ENCODE measurements at places on chromosomes 2 and 18.
A peak's percentile ranks its signal among the peaks of the same experiment; 100 is the strongest.

DNA sequence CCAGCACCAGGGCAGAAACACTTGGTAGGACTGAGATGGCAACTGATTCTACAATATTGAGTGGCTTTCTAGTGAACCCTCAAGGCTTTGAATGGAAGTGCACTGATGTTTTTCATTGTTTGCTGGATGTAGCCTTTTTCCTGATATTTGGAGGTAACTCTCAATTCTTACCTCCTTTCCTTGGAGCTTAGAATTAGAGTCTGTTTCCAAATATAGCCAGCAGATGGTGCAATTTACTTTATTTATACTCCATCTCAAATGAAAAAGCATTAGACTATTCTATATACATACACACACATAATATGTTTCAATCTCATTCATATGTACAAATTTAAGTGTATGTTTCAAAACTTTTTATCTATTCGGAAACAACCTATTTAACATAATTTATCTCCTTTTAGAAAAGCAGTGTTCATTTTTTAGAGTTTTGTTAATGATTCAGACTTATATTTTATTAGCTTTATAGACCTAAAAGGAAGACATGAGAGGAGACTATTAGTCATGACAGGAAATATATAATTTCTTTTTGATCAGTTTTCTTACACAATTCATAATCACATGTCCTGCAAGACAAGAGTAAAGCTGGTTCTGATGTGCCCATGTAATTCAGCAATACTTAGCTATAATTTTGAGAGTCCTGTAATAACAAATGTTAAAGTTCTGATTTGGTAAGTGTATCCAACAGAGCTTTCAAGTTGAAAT lies 124.8 kb downstream of the NUP35 start:
- DNase-seq: no peak

DNA sequence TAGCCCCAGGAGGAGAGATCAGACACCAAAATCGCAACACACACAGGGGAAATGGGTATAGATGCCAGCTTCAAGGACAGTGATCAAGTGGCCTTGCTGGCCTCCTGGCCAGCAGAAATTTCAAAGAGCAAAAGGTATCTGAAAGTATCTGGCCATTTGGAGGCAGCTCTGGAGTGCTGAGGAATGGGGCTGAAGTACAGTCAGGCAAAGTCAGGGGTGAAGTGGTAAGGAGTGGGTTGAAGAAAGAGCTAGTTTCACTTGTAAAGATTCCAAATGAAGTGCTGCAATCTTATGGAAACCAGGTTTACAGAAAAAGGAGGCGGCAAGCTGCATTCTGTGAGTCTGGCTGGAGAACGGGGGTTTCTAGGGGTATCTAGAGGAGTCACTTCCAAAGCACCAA lies 19.2 kb upstream of the PCBP1 start:
- no peak for DNase-seq

DNA sequence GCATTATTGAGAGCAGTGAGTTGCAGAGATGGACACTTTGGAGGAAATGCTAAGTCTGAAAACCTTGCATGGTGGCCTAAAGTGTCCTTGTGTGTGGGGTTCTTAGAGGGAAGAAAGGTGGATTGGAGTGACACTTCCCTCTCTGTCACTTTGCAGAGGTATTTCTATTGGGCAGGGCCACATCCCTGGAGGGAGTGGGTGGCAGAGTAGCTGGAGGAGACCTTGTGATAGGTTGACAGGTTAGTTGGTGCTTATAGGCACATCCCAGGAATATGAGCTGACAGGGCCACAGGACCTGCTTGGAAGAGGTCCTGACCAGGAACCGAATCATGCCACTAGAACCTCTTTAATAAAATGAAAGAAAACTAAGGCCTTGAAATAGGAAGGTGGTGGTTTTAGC lies 972 bp upstream of the IGFBP5 start:
- no peak for DNase-seq

DNA sequence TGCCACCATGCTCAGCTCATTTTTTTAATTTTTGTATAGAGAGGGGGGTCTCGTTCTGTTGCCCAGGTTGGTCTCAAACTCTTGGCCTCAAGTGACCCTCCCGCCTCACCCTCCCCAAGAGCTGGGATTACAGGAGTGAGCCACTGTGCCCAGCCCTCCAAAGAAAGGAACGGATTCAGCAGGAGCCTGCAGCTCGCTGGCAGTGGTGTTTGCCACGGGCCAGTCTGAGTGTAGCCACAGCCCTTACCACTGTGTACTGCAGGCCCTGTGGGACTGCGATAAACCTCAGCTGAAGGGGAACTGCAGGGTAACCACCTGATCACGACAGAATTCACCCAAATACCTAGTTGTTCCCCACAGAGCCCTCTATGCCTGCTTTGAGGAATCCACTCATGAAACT lies 6.8 kb downstream of the COPS9 start:
- DNase-seq: no peak

- no peak for DNase-seq
Measured at GRCh38 chr2:12712881-12713280, 3.9 kb upstream of the TRIB2 start.

DNA sequence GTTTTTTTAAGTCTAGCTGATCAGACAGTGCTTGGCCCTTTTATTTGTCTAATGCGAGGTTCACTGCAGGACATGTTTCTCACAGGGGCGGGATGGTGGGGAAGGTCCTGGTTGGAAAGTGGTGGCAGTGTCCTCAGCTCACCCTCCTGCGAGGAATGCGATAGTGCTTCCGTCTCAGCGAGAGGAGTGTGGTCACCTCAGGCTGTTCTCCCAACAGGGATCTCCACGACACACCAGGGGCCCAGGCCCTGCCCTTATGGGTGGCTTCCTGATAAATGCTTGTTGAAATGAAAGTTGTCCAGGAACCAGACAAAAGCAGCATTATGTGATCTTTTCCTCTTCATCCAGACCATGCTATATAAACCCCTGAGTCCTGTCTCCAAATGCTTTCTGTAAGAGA lies 70.1 kb downstream of the BOLA3 start:
- DNase-seq: no peak

- DNase-seq: no peak
Measured at GRCh38 chr2:82959727-82960126, 1499.4 kb downstream of the SUCLG1 start.

GRCh38 chr2:20670315-20671035 lies 3.5 kb downstream of the GDF7 start:
- no peak for DNase-seq

DNA sequence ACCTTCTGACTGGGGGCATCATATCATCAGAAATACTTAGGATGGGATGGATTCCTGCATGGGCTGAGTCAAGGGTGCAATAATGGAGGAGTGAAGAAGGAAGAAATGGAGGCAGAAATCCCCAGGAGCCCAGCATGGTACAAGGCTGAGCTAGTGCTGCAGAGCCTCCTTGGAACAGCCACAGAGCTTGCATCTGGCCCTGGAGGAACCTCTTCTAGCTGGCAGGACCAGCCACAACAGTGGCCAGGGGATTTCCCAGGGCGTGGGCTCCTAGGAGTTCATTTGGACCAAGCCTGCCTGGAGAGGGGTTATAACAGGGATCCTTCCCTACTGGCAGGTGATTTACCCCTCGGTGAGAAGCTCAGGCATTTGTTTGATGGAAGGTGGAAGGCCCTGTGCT lies 4.7 kb upstream of the IL37 start:
- no peak for DNase-seq

GRCh38 chr18:36419900-36420531 lies 122.5 kb downstream of the FHOD3 start:
- DNase-seq: peak; percentile 56

DNA sequence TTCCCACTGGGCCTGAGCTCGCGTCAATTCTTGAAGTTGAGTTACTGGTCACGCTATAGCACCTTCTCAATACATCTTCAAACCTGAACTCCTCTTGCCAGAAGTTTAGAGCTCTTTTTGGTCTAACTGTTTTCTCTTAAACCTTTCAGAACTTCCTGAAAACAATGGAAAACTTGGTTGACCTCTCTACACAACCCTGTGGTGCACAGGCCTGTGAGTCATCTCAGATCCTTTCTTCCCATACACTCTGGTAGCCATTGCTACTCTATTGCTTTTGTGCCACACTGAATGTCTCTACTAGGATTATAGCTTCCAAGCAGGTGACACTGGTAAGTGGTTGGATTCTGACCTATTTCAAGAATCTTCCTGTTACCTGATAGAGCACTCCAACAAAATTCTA lies 321.5 kb upstream of the FSIP2 start:
- no peak for DNase-seq

- no peak for DNase-seq
Measured at GRCh38 chr2:9377461-9378097, 45.7 kb downstream of the ITGB1BP1 start.

DNA sequence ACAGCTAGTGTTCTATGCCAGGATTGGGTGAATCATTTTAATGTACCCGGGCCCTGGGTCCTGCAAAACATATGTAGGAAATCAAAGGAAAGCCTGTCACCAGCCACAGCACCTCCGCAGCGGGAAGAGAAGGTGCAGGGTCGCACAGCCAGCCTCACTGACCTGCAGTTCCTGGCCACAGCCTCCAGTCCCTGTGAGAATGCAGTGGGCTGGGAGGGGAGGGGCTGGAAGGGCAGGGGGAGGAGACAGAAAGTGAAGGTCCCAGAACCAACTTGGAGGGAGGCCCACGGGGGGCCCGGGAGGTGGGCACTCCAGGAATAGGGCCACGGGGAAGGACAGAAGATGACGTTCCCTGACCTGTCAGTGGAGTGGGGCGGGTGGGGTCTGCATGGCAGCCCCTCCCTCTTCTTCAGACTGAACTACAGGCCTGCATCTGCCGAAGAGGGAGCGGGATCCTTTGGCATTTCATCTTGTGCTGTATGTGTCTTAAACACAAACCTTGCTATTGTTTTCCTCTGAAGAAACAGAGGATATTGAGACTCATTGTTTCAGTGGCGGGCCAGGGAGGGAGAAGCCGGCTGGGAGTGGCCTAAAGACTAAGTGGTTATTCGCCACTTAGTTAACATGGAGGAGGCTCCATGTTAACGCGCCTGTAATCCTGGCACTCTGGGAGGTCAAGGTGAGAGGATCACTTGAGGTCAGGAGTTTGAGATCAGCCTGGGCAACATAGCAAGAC lies 7.5 kb downstream of the MAL start:
- no peak for DNase-seq

GRCh38 chr2:219142329-219142728 lies 18.3 kb downstream of the NHEJ1 start:
- peak; percentile 6 for DNase-seq

- DNase-seq: peak; percentile 10
Measured at GRCh38 chr2:224268441-224268840, 133.5 kb downstream of the FAM124B start.

DNA sequence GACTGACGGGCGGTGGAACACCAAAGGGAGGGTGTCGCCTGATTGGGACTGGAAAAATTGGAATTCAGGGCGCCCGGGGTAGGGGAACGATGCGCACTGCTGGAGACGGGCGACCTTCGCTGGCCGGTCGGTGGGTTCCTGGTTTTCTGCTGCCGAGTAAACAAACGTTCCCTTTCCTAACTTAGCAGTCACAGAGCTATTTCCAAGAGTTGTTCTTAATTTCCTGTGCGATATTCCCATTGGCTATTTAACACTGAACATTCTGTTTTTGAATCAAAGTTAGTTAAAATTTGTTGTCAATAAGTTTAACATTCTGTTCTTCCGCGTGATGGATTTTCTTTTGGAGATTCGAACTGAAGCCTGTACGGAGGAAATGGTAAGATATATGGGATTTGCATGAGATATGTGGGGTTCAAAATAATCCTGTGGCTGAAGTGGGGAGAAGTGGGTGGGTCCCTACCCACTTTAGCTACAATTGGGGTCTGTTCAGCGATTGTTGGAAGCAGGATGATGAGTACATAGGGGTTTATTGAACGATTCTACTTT lies 862 bp downstream of the C18orf54 start:
- peak; percentile 26 for DNase-seq

- no peak for DNase-seq
Measured at GRCh38 chr2:240579071-240579762, 7.3 kb upstream of the CAPN10 start.

DNA sequence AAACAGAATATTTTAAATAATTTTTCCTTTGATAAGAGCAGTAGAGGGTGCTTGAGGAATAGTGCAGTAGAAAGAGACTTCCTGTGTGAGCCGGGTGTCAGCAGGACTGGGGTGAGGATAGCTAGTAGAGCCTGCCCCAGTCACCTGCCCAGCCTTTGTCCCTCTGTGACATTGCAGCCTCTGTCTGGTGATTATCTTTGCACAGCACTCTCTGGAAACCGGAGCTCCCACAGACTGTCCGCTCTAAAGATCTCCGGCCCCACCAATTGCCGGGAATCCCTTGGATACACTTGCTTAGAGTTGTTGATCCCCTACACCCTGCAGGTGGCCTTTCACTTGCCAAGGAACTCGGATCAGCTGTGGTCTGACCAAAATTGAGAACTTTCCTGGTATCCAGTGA lies 1081.3 kb upstream of the TMEFF2 start:
- DNase-seq: no peak

- no peak for DNase-seq
Measured at GRCh38 chr2:20467789-20468548, 21.1 kb downstream of the RHOB start.

GRCh38 chr18:8238507-8238906 lies 370.7 kb upstream of the RAB12 start:
- DNase-seq: no peak

- DNase-seq: no peak
Measured at GRCh38 chr2:256094-256493, 7.7 kb downstream of the SH3YL1 start.

All from MV-4-11 (cell line).